ENCODE measurements at places on chromosomes 11 and 22.

DNA sequence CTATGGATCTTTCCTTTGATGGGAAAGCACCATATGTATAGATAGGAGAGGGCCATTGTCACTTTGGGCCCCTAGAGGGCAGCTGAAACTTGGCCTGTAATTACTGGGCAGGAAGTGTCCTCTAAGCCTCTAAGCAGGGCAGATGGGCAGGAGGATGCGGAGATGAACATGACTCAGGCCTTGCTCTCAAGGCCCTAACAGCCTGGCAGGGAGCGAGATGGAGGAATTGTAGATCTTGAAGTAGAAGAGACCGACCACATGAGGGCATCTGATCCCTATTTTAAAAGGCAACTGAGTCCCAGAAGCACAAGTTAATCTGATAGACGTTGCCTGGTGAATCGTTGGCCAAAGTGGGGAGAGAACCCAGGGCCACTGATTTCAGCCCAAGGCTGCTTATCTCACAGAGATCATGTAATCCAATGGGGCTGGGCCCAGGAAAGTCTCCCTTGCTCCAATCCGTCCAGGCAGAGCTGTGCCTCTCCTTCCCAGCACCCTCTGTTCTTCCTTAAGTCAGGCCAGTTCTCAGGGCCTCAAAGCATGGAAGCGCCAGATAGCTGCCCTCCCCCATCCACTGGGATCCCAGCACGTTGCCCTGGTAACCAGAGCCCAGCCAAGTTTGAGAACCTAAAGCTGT, 2.5 kb upstream of the SEPTIN3 start:
- DNase-seq = peak; percentile 85

DNA sequence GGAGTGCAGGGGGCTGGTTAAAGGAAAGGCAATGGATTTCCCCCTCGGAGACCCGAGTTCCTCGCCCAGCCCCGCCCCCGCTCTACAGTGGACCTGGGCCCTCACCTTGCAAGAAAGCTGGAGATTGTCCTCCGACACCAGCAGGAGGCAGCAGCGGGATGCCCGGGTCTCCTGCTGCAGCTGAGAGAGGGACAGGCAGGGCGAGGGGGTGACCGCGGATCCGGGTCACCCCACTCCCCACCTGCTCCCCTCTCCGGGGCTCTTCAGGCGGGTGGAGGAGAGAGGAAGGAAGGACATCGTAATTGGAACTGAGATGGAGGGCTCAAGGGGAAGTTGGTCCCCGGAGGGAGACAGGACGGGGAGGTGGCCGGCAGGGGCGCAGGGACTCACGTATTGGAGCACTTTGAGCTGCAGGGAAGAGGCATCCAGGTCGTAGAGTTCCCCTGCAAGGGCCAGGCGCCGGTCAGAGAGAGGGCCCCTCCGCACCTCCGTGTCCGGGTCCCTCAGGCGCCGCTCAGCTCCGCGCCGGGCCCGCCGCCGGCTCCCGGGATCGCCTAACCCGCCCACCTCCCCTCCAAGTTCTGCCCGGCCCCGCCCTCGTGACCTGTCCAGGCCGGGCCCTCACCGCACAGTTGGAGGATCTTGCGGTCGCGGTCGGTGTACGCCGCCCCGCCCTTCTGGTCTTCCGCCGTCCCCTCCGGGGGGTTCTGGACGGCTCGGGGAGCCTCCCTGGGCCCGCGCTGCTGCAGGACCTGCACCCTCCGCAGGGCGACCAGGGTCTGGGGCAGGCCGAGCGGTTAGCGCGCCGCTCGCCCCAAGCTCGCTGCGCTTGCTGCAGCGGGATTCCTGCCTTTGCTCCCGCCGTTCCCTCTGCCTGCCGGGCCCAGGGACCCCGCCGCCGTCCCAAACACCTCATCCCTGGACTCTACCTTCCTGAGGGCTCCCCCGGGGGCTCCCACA, 84.1 kb downstream of the PDE2A start:
- no peak for DNase-seq

DNA sequence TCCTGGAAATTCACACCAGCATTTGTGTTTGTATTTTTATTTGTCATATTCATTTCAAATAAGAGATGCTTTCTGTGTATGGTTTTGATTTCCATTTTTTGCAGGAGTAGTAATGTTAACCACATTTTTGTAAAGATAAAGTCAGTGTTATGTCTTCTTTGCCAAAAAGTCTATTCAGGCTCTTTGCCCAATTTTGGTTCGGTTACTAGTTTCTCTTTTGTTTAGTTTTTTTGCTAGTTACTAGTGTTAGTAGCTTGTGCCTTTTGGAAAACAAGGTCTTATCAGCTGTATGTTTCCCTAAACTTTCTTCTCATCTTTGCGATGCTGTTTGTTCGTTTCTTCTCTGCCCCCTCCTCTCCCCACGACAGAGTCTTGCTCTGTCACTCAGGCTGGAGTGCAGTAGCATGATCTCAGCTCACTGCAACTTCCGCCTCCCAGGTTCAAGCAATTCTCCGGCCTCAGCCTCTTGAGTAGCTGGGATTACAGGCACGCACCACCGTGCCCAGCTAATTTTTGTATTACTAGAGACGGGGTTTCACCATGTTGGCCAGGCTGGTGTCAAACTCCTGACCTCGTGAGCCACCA, 112.3 kb upstream of the GRK3 start:
- no peak for DNase-seq

DNA sequence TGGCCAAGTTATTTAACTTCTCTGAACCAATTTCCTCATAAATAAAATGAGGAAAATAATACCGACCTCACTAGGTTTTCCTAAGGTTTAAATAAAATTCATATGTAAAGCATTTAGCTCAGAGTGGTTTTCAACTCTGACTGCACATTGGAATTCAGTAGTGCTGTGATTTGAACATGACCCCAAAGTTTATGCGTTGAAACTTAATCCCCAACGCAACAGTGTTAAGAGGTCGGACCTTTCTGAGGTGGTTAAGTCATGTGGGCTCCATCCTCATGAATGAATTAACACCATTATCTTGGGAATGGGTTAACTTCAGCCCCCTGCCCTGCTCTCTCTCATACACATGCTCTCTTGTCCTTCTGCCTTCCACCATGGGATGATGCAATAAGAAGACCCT, 322.2 kb downstream of the AASDHPPT start:
- no peak for DNase-seq

DNA sequence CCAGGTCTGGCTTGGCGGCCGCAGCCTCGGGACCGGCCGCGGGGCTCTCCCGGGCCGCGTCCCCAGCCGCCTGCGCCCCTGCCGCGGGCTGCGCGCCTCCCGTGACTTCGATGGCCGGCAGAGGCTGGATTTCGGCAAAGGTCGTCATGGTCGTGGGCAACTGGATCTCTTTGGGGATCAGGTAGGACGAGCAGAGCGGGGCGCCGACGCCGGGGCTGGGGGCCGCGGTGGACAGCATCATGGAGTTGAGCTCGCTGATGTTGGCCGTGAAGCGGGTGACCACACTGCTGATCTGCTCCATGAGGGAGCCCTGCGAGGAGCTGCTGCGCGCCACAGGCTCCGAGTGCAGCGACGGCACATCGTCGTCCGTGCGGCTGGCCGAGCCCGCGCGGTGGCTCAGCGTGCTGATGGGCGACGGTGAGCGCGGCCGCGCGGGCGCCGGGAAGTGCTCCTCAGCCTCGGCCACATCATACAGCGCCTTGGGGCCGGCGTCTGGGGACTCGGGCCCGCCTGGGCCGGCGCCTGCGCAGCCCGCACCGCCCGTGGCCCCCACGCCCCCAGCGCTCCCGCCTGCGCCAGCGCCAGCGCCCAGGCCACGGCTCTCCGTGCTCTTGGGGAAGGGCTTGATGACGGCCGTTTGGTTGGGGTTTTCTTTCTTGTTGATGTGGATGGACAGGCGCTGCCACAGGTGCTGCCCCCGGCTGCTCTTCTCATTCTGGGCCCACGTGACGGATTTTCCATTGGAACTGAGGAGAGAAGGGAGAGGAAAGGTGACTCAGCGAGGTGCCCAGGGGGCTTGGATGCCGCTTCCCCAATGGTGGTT, 171.4 kb upstream of the CTSC start:
- DNase-seq = no peak

- no peak for DNase-seq
Observed at GRCh38 chr11:9568854-9569587, 4.4 kb upstream of the WEE1 start.

- peak; percentile 50 for DNase-seq
Observed at GRCh38 chr11:130431331-130431773, 2.9 kb upstream of the ADAMTS8 start.

Measured in SHP77 (cell line).